AG09309 (cell line): ENCODE measurements at places on chromosomes 13 and 19.

GRCh38 chr19:55459551-55459949, 1.9 kb downstream of the ISOC2 start:
- DNase-seq = no peak

GRCh38 chr13:88937384-88937783, 1266.2 kb downstream of the SLITRK5 start:
- no peak for DNase-seq

- no peak for DNase-seq
Observed at GRCh38 chr13:46721054-46721453, 75.9 kb downstream of the ESD start.

DNA sequence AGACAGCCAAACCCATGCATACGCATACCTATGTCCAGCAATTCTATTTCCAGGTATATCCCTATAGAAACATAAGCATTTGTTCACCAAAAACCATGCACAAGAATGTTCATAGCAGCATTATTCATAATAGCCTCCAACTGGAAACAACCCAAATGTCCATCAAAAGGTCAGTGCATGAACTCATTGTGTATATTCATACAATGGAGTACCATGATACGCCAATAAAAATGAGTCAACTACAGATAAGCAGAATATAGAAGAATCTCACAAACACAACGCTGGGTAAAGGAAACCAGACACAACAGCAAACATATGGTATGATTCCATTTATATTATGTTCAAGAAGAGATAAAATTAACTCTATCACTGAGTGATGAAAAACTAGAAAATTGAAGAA, 23.8 kb downstream of the DEDD2 start:
- no peak for DNase-seq

GRCh38 chr13:95880331-95880730, 172.9 kb downstream of the UGGT2 start:
- DNase-seq = no peak

- no peak for DNase-seq
Observed at GRCh38 chr13:97279913-97280312, 57.8 kb downstream of the MBNL2 start.

DNA sequence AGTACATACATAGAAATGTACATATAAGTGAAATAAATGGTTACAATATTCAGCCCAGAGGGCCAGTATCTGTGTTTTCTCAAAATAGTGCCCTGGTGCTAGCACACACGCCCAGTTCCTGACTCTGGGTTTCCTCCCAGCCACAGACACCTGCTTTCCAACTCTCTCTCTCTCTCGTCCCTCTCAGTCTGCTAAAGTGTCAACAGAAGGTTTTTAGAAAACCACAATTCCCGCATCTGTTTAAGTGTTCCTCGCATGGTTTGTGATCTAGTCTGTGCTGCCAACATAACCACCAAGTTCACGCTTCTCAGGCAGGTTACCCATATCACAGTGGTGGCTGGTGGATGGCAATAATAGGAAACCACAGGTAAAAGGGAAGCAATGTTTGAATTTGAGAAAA, 17.8 kb upstream of the UPF3A start:
- no peak for DNase-seq

GRCh38 chr19:6402058-6402457, 9.1 kb upstream of the GTF2F1 start:
- no peak for DNase-seq

DNA sequence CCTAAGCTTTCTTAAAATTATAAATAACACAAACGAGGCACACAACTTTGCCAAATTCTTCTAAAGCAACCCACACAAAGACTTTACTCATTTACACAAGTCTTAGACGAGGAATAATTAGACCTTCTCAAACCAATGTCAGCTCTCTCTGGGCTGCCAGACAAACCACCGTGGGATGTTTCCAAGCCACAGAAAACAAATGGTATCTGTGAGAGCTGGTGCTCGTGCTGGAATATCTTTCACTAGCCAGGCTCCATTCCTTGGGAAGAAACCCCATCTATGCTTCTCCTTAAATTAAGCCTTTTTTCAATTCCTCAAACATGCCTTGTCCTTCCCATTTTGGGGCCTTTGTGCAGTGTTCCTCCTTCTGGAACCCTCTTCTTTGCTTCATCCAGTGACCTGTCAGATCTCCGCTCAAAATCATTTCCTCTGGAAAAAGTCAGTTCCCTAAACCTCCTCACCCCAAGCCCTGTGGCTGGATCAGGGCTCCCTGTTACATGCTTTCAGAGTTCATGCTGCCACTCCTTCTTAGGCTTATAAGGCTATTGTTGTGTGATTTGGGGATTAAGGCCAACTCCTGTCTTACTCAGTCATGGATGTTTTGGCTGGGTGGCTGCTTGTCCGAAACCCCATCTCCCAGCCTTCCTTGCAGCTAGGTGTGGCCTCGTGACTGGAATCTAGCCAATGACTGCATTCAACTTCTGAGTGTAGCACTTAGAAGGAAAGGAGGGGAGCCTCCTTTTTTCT, 64.2 kb upstream of the GTF2F2 start:
- DNase-seq = peak; percentile 46

GRCh38 chr19:18428787-18429674, 8.9 kb downstream of the ISYNA1 start:
- no peak for DNase-seq

- no peak for DNase-seq
Observed at GRCh38 chr19:29267701-29268100, 54.8 kb upstream of the UQCRFS1 start.

DNA sequence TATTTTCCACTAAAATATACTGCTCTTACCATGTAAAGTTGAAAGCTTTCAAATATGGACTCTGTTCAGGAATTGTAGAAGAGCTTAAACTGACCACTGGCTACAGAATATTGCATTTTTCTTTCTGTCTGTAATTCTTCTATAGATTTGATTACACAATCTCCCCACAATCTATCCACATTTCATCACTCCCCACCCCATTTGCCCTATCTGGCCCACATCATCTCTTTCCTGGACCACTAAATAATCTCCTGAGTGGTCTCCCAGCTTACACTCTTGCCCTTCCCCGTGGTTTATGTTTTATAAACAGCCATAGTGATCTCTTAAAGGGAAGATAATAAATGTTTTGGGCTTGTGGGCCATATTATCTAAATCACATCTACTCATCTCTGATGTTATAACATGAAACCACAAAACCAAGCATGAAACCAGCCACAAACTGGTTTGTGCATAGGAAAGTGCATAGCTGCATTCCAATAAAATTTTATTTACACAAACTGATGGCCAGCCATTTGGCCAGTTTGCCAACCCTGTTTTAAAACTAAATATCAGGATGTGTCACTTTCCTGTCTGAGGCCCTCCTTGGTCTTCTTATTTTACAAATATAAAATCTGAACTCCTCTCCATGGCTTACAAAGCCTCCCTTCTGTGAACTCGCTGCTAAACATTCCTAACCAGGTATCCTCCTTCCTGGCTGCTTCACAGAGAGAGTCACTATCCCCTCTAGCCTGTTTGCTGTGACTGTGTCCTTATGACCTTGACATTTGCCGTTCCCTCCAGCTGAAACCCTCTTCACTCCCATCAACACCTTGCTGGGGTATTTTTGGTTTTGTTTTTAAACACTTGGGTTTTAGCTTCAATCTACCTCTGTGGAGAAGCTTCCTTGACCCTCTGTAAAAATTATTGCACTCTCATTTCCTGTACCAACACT, 500.9 kb downstream of the GPC6 start:
- peak; percentile 62 for DNase-seq

DNA sequence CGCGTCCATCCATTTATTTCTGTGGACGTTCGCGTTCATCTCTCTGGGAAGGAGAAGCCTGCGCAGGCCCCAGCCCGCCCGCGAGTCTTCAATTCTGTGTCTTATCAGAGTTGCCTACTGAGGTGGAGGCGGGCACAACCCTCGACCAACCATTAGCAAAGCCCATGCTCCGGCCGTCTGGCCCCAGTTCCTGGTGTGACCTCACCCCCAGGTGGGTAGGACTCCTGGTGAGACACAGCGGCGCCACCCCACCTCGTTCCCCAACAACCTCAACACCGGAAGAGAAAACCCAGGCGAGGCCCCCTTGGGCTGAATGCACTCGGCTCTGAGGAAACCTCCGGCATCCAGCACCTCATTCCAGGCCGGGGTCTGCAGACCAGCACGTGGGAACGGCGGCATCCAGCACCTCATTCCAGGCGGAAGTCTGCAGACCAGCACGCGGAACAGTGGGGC, 14.7 kb downstream of the ZNF787 start:
- DNase-seq = no peak

- DNase-seq = no peak
Observed at GRCh38 chr19:11018179-11018578, 57.3 kb downstream of the SMARCA4 start.

GRCh38 chr19:8459095-8459494, 14.3 kb downstream of the HNRNPM start:
- no peak for DNase-seq

GRCh38 chr19:10104665-10105508, 1.3 kb upstream of the PPAN start:
- no peak for DNase-seq
